Stromal cell of bone marrow (primary cell): ENCODE measurements at places on chromosomes 12 and 14.
A peak's percentile ranks its signal among the peaks of the same experiment; 100 is the strongest.

DNA sequence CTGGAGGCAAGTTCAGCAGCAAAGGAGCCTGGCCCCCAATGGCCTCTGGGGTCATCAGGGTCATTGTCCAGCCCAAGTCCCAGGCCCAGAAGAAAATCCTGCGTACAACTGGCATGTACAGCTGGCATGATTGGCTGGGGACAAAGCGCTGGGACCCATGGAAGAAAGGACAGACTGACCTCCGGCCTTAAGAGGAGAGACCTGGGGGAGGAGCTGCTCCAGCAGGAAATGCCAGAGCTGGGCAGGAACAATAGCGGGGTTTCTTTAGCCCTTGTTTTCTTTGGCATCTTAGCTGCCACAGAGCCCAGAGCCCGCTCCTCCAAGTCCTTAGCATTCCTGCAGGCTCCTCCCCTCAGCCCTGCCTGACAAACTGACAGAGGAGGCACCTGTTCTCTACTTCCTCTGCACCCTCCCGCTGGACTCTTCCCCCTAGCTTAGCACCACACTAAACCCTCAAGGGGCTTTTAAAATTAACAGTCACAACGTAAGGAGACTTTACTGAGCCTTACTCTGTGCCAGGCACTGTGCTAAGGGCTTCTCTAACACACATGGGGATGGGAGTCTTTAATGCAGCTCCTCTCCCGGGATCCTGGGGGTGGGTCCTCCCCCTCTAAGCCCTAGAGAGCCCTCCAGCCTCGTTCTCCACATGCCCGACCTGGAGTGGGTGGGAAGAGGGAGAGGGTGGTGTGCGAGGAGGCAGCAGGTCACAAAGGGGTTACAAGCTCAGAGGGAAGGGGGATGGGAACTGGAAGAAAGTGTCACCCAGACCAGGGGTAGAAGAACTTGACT, 1.8 kb upstream of the AQP5 start:
- no peak for DNase-seq

- no peak for DNase-seq
These were observed 12.1 kb downstream of the SPTSSA start for GRCh38 chr14:34449819-34450541.

DNA sequence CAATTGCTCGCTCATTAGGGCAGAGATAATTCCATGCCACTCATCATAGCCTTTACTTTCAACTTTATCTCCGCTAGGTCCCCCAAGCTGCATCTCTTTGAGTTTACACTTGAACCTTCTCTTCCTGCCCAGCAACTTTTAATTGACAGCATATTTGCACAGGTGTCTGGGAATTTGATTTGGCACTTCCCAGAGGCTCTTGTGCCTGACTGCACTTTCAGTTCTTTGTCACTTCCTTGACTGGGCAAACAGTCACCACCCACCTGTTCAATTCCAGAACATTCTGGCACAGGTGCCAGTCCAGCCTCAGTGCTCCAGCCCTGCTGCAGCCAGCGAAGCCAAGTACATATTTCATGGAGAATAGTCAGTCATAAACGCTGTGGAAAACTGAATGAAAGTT, 110.1 kb upstream of the LRIG3 start:
- DNase-seq, result no peak

GRCh38 chr12:124053851-124054250, 80.8 kb downstream of the ZNF664 start:
- peak; percentile 43 for DNase-seq

DNA sequence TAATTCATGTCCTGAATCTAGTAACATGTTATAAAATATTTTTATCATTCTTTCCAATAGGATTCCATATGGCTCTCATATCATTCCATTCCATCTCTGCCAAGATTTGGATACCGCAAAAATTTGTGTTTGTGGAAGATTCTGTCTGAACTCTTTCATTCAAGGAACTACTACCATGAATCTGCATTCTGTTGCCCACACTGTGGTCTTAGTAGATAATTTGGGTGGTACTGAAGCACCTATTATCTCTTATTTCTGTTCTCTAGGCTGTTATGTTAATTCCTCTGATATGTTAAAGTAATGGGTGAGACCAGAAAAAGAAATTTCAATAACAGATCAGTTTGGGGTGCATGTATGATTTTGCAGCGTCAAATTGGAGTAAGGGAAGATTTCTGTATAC, 6.2 kb downstream of the RPL36AL start:
- no peak for DNase-seq

GRCh38 chr14:103418481-103418818, 33.2 kb downstream of the MARK3 start:
- no peak for DNase-seq

- no peak for DNase-seq
These were observed at the start of gene DCAF5 for GRCh38 chr14:69152902-69153151. Gene DCAF5, minus strand, starts transcription at chr14:69153119. Its CDS starts 141 bp downstream, at chr14:69152978.

DNA sequence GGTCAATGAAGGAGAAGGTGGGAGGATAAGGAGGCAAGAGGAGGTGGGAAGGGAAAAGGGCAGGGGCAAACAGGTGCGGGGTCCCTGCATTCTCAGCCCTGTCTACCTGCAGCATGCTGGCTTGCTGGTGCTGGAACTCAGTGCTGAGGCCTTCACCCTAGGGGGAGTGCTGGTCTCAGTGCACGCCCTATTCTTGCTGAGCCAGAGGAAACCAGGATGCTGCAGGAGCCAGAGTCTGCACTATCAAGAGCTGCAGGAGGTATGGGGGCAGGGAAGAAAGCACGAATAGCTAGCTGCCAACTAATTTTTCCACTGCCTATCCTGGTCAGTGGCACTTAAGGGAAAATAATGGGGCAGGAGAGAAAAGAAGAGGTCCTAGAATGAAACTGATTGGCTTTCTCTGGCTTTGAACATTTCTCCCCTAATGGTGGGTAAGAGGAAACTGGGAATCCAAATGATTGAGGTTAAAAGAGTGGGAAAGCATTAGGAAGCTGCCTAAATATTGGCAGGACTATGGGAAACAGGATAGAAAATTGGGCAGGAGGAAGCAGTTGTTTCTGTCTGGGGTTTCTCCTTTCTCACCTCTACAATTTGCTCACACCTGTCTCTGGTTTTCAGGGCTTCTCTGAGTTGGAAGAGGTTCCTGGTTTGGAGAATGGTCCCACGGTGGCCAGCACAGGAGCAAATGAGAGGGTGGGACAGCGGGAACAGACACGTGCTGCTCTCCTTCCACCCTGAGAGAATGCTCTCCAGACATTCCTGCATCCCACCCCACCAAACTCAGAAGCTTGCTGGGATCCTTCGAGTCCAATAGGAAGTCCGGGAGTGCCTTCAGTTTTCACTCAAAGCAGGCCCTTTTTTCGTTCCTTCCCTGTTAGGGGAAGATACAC, 1.9 kb downstream of the TMEM253 start:
- no peak for DNase-seq

GRCh38 chr12:49838973-49839633, 3.8 kb downstream of the BCDIN3D start:
- no peak for DNase-seq

DNA sequence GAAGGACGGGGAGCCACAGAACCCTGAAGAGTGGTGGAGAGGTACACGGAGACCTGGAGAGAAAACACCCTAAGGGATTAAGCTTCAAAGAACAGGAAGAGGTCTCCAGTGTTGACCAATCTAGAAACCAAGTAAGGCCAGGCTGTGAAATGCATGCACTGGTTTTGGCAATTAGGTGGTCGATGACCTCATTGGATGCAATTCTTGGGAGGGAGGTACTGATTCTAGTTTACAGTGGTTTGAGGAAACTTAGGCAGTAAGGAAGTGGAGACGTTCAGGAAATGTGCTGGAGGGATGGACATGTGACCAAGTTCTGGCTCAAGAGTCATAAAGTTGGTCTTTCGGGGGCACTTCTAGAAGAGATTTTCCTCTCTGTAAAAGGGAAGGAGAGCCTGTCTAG, 91.3 kb upstream of the CEP83 start:
- no peak for DNase-seq

GRCh38 chr12:6763380-6763779, 2.8 kb upstream of the PTMS start:
- DNase-seq, result no peak

GRCh38 chr12:131776237-131776889, 51.8 kb upstream of the MMP17 start:
- no peak for DNase-seq

GRCh38 chr12:120346681-120347080, 19.1 kb upstream of the PLA2G1B start:
- DNase-seq, result no peak

- DNase-seq, result no peak
These were observed 484.7 kb downstream of the LRIG3 start for GRCh38 chr12:58435647-58436046.

- DNase-seq, result no peak
These were observed 277.9 kb downstream of the EMP1 start for GRCh38 chr12:13474381-13474780.

GRCh38 chr14:54785778-54786770, 116.6 kb downstream of the GCH1 start:
- no peak for DNase-seq

DNA sequence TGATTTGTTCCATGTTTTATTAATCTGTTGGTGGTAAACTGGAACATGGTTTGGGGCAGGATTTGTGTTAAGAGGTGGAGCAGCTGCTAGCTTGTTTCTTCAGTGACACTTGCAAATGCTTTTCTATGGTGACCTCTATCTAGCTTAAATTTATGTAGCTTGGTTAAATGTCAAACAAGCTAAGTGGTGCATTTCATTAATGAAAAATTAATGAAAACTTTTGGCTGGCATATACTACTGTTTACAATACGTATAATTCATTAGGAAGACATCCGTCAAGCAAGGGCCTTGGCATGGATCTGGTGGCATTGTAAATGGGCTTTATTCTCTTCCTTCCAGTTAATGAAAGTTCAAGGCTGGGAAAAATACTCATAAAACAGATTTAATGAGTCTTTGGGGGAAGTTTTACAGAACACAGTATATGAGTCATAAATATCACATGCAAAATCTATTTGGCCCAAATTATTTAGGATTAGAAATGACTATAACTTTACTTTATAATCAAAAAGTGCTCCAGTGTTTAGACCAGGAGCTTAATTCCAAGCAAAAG, 807.7 kb upstream of the SEL1L start:
- DNase-seq, result no peak

DNA sequence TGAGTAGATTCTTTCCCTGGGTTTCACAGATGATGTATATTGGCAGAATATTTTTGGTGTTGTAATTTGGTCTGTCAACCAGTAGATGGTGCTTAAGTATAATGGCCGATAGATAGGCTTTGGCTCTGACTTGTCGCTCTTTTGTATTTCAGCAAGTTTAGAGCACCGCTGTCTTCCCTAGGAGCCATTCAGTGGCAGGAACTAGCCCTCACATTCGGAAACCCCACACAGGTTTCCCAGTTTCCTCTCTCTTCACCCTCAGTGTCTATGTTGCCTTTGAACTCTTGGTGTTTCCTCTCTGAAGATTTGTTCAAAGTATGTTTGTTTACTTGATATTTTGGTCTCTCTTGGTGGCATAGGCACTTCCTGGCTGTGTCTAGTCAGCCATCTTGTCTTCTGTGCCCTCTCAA, 102.2 kb downstream of the GPHN start:
- DNase-seq, result no peak

DNA sequence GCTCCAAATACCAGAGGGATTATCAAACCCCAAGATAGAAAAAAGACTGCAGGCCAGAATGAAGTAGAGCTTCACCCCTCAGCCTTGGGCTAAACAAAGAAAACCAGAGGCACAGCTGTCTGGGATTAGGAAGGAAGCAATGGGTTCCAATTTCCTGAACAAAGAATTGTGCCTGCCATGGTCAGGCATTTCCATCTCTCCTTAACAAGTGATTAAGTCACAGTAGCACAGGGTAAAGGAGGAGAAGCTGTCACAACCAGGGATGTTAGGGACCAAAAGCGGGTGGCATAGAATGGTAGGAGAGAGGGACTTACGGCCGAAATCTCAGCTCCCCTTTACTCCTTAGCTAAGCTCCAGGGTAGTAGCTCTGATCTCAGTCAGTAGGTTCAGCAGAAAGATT, 33.9 kb downstream of the SPTLC2 start:
- no peak for DNase-seq

DNA sequence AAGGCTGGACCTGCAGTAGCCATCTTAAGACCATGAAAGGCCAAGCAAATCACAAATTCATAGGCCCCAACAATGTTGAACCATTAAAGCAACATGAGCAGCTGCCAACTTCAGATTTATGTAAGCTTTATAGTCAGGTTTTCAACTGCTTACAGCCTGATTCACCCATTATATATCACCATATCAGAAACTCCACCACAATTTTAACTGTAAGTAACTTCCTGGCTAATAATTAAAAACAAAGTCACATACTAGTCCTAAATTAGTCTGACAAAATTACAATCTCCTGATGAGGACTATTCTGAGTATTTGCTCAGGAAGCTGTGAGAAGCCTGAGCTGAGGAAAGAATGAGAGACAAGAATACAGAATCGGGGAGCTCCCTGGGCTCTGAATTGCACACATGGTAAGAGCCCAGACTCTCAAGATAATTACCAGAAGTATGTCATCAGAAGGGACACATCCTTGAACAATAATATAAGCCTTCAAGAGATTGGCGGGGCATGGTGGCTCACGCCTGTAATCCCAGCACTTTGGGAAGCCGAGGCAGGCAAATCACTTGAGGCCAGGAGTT, 55.1 kb downstream of the NUMB start:
- DNase-seq, result no peak

DNA sequence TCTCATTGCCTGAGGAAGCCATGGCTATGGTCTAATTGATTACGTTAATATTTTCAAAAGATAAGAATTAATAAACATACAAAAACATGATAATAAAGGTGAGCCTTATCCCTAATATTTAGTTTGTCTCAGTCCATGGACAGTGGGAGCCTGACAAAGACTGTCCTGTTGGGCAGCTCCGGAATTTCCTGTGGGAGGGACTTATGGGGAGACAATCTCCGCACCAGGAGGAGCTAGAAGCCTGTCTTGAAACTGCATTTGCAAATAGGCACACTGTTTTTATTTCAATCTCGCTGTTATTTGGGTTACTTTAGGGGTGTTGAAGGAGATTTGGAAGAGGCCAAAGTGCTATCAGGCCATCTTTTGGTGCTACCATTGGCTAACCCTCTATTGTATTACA, 50.8 kb upstream of the ZDHHC17 start:
- DNase-seq, result no peak

GRCh38 chr12:12468575-12468974, 94.1 kb downstream of the DUSP16 start:
- DNase-seq, result no peak

- DNase-seq, result no peak
These were observed 124.5 kb downstream of the ESRRB start for GRCh38 chr14:76500480-76500879.

DNA sequence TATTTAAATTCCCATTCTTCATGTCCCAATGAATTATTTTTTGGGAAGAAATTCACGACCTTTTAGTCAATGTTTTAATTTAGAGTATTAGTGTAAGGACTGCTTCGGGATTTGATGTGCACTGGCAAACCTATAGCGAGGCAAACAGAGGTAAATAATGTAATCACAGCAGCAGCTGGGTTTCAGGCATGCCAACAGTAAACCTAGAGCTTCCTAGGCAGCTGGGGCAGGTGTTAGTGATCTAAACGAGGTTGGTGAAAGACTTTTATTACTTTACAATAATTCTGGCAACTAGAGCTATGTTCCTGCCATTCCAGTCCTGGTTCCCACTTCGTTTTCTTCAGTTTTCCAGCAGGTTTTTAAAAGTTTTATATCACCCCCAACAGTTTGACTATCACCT, 1036.4 kb upstream of the FOXG1 start:
- DNase-seq, result no peak

GRCh38 chr14:75197338-75197737, 20.9 kb upstream of the TMED10 start:
- no peak for DNase-seq

- peak; percentile 65 for DNase-seq
These were observed 2.7 kb upstream of the INHBE start for GRCh38 chr12:57452181-57452936.
